ENCODE measurements at places on chromosomes 3 and 15.

DNA sequence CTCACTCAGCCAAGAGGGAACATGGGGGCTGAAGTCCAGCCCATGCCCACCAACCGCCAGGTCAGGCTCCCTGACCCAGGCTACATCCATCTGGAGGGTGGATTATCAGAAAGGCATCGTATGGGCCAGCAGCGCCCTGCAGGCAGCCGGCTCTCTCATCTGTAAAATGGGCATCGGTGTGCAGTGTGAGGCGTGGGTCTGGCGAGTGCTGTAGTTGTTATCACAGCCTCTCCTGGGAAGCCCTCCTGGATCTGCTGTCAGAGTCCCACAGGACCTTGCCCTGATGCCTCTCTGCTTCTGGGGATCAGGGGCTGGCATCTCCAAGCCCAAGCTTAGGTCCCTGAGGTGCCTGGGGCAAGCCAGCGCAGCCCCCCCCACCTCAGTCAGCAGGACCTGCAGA, 27.4 kb downstream of the CFAP100 start:
- no peak for DNase-seq

GRCh38 chr3:86990012-86990733, 776 bp downstream of the VGLL3 start:
- no peak for DNase-seq

- DNase-seq, result no peak
Observed at GRCh38 chr3:98730338-98730737, 32.8 kb upstream of the ST3GAL6 start.

DNA sequence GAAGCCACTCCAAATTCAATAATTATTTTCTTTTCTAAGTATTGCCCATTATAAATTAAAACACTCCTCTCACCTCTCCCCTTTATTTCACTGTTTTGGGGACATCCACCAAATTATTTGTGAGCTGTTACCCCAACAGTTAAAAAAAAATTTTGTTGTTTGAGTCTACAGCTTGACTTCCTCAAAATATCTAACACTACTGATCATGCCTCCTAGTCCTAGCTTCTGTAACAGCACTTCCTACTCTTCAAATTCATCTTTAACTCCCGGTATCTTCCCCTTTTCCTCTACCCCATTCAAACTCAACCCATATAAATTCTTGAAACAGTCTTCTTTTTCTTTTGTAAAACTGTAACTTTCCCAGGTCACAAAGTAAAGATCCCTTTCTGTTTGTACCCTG, 15.9 kb downstream of the PARL start:
- DNase-seq, result no peak

Data from fibroblast of skin of left quadriceps (primary cell).